NCI-H524 treated with DMSO at 0.1 percent for 48 hours (cell line): ENCODE measurements at places on chromosomes 2 and 18.

- no peak for DNase-seq
Observed at GRCh38 chr2:186426153-186427016, 59.7 kb upstream of the ZC3H15 start.

DNA sequence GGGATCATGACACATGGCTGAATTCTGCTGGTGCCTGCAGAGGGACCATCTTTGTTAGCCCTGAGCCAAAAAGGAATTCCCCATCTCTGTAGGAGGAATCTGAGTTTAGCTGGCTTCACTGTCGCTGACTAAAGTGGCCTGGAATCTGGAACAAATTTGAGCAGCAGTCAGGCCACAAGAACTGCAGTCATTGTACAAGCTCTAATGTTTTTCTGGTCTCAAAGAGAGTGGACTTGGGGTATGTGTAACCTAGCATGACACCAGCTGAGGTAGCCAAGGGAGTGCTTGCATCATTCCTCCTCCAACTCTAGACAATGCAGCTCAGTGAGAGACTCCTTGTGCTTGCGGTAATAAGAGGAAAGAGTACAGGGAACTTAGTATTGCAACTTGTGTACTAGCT is 539.1 kb upstream of the LRRTM4 start:
- no peak for DNase-seq

- DNase-seq = no peak
Observed at GRCh38 chr2:152367547-152368390, 32.8 kb downstream of the FMNL2 start.

DNA sequence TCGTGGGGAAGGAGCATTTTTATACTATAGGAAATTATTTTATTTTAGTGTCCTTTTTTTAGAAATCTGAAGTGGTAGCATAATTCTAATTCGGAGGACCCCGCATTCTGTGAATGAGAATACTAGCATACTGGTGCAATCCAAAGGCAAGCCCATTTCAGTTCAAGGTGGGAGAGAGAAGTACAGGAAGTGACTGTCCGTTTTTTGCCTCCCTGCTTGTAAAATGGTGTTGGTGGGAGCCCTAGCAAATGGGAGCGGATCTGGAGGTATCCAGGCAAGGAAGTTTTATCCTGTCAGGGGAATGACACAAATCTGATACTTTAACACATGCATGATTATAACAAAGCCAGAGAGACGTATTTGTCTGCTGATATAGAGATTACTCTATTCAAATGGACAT is 141.7 kb downstream of the ESCO1 start:
- DNase-seq = no peak

GRCh38 chr2:40760071-40760666 is 308.3 kb upstream of the SLC8A1 start:
- no peak for DNase-seq

GRCh38 chr2:144439993-144440392 is 79.9 kb downstream of the ZEB2 start:
- DNase-seq = no peak

- DNase-seq = no peak
Observed at GRCh38 chr2:63842149-63843061, 709 bp downstream of the UGP2 start.

DNA sequence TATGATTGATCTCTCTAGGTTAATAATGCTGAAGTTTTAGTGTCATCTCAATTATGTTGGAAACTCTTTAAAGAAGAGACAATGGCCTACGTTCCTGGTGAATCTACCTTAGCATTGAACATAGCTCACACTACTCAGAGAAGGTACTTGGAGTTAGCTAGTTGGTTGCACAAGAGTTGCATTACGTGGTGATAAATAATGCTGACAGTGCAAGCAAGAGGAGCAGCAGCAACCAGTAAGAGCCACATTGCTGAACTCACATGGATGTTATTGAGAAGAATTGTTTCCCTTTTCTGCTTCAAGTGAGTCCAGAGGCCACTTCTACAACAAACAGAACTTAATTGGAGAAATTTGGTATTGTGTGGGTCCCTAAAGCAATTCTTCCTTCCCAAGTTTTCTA is 737.1 kb downstream of the TDRD15 start:
- DNase-seq = no peak

DNA sequence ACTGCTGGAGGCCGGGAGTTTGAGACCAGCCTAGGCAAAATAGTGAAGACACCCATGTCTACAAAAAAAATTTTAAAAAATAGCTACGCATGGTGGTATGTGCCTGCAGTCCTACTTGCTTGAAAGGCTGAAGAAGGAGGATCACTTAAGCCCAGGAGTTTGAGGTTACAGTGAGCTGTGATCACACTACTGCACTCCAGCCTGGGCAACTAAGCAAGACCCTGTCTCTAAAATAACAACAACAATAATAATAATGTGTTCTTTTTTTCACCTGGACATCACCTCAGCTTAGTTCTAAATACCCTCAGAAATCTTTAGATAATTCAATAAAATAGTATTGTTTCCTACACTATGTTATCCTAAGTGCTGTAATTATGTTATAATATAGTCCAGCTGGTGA is 397.1 kb upstream of the ZNF804A start:
- DNase-seq = no peak

DNA sequence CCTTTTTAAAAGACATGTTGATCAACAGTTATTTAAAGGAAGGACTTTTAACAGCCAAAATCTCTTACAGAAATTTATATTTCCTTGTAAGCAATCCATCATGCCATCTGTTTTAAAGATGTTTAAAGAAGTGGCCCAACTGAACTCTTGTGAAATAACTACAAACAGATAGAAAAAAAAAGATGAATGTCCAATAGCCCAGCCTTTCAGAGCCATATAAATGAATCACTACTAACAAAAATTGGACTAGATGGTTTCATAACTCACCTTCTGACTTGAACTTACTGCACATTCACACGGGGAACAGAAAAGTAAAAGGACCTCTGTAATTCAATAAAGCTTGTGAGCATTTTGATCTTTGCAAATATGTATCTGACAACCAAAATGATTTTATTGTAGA is 319.0 kb upstream of the CHAC2 start:
- no peak for DNase-seq

DNA sequence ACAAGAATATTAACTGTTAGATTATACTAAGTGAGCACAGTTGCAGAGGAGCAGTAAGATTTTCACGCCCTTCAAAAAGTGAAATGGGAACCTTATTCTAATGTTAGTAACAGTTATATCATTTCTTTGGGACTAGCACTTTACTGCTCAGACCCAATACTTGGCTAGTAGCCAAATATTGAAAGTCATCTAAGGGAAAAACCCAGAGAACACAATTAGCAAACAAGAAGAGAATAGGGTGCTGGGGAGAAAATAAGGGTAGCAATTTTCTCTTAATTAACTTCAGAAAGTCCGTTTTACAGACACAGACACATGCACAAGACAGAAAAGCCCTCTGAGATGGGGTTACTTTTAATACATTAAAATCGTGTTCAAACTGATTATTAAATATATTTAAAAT is 71.8 kb downstream of the ID2 start:
- no peak for DNase-seq

- DNase-seq = no peak
Observed at GRCh38 chr18:12023375-12023774, 42.1 kb downstream of the IMPA2 start.

GRCh38 chr2:157840568-157841156 is 35.5 kb downstream of the ACVR1 start:
- DNase-seq = no peak
